ENCODE measurements at places on chromosomes 2 and 18.

DNA sequence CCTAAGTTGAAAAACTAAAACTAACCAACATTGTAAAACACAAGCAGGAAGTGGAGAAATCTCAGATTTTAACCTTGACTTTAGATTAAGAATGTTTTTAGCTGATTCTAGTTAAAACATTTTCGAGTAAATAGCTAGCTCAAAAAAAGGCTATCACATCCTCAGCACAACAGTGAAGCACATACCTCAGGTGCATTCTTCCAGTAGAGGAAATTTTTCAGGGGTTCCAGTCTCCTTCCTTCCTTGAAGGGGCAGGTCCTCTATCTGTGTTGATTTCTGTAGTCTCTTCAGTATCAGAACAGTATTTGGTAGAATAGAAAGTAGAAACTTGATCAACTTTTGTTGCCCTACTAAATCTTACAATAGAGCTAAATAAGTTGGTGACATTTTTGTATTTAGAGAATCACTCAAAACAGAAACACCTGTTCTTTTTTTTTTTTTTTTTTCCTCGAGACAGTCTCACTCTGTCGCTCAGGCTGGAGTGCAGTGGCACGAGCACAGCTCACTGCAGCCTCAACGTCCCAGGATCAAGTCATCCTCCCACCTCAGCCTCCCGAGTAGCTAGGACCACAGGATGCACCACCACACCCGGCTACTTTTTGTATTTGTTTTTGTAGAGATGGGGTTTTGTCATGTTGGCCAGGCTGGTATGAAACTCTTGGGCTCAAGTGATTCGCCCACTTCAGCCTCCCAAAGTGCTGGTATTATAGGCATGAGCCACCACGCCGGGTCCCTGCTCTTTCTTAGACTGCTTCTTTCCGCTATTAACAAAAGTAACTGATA, 6.9 kb upstream of the GPR155 start:
- DNase-seq: no peak

GRCh38 chr18:62766266-62766665, 50.9 kb downstream of the PHLPP1 start:
- DNase-seq: no peak

- no peak for DNase-seq
Observed at GRCh38 chr18:12009581-12010140, 28.4 kb downstream of the IMPA2 start.

DNA sequence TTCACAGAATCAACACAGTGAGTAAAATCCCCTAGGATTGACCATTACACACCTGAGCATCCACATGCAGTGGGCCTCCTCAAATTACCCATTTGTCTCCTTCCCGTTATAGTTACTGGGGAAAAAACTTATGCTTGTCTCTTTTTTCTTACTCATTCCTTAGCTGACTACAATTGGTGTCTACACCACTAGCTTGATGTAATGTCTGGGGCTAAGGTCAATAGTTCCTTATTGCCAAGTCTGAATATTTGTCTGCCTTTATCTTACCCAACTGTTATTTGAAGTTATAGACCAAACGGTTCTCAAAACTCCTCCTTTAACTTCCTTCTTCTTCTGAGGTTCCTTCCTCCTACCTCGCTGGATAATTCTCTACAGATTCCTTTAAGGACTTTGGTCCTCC, 41.9 kb upstream of the TMEM17 start:
- DNase-seq: no peak

GRCh38 chr18:60838677-60839076, 466.1 kb upstream of the MC4R start:
- no peak for DNase-seq

- peak; percentile 63 for DNase-seq
Observed at GRCh38 chr2:15173501-15173900, 387.6 kb downstream of the NBAS start.

GRCh38 chr2:9972621-9973479, 21.4 kb downstream of the GRHL1 start:
- DNase-seq: no peak

DNA sequence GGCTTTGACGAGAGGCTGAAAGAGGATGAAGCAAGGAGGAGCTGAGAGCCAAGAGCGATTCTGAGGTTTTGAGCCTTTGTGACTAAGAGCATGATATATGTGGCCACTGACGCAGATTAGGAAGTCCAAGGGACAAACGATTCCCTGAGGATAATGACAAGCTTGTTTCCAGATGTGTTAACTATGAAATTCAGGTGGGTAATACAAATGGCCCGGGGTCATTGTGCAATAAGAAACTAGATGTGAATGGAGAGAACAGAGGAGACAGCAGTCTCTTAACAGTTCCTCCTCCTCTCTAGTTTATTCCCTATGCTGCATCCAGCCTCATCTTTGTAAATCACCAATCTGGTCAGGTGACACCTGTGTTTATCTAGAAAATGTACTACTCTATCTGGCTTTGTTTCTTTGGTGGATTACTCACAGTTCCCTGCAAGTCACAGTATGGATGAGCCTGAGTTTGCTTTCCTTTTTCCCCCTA, 84.2 kb downstream of the SOCS6 start:
- no peak for DNase-seq

GRCh38 chr2:131042148-131042775, 51.0 kb downstream of the FAM168B start:
- DNase-seq: no peak

GRCh38 chr2:171244970-171245782, 84.5 kb upstream of the TLK1 start:
- DNase-seq: no peak

DNA sequence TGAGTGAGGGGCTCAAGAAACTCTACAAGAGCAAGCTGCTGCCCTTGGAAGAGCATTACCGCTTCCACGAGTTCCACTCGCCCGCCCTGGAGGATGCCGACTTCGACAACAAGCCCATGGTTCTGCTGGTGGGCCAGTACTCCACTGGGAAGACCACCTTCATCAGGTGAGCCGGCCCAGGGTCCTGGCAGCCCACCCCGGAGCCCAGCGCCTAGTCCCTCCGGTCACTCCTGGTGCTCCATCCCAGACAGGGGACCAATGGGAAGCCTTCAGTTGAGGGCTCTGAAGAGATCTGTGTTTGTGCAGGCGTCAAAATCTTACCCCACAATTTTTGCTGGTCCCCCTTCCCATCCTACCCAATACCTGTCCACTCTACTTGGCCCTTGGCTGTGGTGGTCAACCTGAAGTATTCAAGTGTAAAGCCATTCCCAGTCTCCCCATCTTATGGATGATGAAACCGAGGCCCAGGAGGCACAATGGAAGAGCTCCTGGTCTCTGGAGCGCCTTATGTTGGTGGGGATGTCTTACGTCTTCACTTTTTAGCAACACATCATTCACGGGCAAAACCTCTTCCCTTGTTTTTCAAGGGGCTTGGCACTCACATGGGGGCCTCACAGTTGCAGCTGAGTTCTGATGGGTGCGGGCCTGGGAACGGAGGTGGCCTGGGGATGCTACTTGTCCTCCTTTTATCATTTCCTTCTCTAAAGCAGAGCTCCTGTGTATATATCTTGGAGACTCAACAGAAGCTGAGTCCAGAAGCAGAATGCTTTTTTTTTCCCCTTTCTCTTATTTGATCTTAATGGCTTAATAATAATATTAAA, 941 bp downstream of the EHD3 start:
- no peak for DNase-seq

DNA sequence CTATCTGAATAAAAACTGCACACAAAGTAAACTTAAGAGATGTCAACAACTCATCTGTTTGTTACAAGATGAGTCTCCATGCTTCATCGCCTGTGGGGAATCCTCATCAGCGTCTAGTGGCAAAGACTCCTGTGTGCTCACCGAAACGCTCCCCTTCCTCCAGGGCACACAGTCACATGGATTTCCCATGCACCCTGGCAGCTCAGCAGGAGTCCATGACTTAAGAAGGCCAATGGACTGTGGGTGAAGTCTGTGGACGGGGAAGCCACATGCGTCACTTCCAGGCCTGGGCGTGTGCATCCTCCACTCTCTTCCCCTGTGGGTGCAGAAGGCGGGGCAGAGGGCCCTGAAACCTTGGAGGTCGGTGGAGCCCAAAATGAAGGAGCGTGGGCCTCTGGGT, 41.1 kb downstream of the ID2 start:
- no peak for DNase-seq

GRCh38 chr2:38298539-38298938, 78.5 kb downstream of the ATL2 start:
- DNase-seq: no peak

- DNase-seq: no peak
Observed at GRCh38 chr18:79982736-79983135, 5.6 kb downstream of the TXNL4A start.

DNA sequence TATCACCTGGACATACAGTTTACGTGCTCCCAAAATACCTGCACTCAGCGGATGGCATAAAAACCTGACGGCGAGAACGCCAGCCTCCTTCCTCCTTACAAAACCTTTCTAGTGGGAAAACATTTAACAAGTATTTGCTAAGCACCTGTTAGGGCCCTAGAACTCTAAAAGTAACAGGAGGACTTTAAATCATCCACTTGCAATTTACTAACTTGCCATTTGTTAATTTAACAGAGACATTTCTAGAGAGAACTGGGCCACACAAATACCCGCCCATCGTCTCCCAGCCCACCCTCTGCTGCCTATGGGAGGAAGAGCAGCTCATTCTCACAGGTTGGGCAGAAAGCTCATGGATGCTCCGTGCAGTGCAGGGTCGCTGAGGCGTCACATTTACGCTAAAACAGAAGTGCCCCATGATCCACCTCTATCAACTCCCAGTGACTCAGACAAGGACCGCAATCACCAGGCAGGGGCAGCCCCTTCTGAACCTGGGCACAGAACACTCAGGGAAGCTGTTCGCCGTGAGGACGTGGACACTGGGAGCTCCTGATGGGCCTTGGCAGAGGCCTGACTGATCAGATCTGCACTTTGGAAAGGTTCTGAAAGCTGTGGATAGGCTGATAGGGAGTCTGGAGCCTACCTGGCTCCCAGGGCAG, 106.9 kb downstream of the HDAC4 start:
- no peak for DNase-seq

DNA sequence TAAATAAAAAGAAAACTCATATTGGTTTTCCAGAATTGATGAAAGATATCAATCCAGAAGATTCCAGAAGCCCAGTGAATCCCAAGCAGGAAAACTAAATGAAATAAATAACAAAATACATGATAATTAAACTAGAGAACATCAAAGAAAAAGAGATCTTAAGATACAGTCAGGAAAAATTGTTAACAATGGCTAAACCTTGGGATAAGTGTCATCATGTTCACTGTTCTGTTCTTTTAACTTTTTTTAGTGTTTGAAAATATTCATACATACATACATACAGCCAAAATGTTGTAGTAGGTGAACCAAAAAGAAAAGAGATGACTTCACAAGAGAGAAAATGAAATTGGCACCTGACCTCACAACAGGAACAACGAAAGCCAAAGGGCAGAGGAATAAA, 72.2 kb upstream of the MYCN start:
- DNase-seq: no peak

DNA sequence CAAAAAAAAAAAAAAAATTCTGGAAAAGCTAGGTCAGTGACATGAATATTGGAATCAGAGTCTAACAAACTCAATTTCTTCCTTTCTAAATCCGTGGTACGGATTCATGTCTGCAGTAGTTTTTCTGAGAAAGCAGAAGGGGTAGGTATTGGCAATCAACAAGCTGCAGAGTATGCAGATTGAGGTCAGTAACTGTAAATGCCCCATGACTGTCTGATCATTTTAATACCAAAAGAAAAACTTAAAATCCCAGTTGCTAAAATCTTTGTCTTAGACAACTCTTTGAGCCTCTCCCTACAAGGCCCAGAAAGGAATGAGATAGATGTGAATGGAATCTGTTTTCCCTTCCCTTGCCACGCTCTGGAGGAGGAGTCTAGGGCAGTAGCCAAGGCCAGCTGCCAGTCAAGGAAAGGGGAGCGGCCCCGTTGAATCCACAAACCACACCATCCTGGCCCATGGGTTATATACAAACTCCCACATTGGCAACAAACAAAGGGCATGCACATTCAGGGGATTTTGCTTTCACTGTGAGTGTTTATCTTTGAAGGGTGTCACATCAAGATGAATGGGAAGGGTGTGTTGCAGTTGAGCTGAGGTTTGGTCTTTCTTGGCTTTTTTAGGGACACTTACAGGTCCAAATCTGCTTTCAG, 6.1 kb upstream of the CASP8 start:
- no peak for DNase-seq

DNA sequence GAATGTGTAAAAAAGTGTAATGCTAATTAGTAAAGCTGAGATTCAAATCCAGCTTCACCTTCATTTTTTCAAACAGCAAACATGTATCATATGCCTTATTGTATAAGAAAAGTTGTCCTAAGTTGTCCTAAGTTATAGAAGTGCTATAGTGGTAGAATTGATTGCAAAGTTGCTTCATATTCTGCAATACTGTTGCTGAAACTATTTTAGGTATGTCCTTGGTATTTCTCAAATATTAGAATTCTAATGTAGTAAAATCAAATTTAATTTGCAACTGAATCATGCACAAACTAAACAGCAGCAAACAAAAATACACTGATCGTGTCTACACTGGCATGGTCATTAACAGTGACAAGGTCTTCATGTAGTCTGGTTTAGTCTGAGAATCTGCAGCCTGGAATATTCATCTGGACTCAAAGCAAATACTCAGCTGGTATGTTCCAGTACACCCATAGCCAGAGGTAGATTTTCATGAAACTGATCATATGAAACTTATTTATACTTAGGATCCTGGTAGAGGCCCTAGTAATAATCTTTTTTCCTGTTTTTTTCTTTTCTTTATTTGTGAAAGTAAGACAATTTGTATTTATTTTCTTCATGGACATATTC, 555.6 kb upstream of the ZEB2 start:
- DNase-seq: no peak

GRCh38 chr18:57664568-57665165, 43.0 kb upstream of the NARS1 start:
- DNase-seq: no peak

DNA sequence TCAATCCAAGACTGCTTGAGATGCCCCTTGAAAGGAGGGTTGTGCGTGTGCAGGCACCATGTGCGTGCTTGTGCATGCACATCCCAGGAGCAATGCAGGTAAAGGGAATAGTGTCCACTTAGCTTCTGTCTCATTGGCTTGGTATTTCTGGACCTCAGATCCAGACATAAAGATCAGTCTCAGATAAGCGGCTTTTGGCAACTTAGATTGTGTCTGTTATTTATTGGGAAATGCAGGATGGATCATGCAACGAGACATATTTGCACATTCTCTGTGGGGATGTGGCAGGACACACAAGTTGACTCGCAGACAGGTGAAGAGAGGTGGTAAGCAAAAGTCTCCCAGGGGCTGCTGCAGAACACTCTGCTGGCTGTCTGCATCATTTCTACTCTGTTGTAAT, 67.9 kb downstream of the SETBP1 start:
- DNase-seq: no peak

- no peak for DNase-seq
Observed at GRCh38 chr2:179518830-179519229, 254.2 kb upstream of the SESTD1 start.

DNA sequence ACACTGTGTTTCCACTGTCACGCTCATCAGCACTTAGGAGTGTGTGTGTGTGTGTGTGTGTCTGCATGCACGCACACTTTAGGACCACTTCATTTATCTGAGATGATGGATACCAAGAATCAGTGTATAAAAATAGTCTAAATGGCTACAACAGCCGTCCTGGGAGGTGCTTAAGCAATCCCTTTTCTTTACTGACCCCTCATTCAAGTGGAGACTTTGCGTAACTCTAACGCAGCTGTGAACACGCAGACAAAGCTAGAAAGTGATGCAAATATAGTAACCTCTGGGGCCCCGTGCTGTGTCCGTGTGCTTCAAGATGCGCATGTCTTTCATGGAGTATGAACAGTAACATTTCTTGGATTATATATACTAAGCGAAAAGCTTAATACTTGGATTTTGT, 40.4 kb upstream of the RBM44 start:
- DNase-seq: no peak
